ENCODE measurements at places on chromosomes 5 and 9. TPM values are rescaled to one million over a fixed set of nuclear protein-coding genes. Genes with fewer than 3 reads are reported as not detected.

IL17B gene
- not detected for total RNA-seq

SLC34A3 gene
- not detected for total RNA-seq

SLC34A1 gene
- total RNA-seq = not detected

SLC36A2 gene
- total RNA-seq = not detected

PCDHB9 gene
- total RNA-seq = not detected

JAKMIP2 gene
- 4.1 TPM for total RNA-seq

FBXL7 gene
- total RNA-seq = 0.05 TPM

PCDHB14 gene
- total RNA-seq = not detected

ADAMTS6 gene
- total RNA-seq = 1.4 TPM

ST8SIA4 gene
- total RNA-seq = 82.3 TPM

DMGDH gene
- 0.41 TPM for total RNA-seq

All from activated T-helper 2 cell treated with anti-CD3 and anti-CD28 coated beads, Interferon-gamma antibody, Interleukin-2, Interleukin-4, amounts not matched to agents 10 μg/mL and 5 μg/mL and 100 μg/mL, durations not matched to agents 14 hours and 24 hours and 36 hours (primary cell).